ENCODE measurements at places on chromosomes 6 and 20.
A peak's percentile ranks its signal among the peaks of the same experiment; 100 is the strongest.

DNA sequence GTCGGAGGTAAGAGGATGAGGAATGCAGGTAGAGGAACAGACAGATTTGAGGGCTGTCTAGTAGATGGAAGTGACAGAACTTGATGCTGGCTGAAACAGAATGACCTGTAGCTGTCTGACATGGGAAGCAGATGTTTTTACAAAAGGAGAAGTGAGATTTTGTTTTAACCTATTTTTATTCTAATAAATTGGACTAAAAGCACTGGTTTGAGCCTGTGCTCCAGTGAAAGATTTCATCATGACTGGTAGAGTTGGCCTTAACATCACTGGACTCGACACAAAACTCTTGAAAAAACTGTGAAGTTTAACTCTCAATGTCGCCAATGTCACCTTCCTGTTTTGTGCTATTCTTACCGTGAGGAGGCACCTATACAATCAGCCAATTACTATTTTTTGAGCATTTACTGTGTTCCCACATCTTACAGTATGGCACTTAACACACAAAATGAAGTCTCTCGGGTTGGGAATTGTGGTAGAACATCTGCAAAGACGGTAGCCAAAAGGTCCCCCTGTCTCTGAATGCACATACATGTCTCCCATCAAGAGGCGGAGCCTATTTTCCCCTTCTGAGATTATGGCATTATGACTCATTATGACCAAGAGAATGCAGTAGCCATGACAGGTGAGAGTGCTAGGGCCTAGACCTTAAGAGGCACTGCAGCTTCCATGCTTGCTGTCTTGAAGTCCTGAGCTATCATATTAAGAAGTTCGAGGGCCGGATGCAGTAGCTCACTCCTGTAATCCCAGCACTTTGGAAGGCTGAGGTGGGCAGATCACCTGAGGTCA, 93.2 kb downstream of the FOXF2 start:
- H3K36me3 ChIP-seq = no peaks in the 10 kb centered on the region
- H3K4me3 ChIP-seq = no peak overlapping the region
- no peaks in the 10 kb centered on the region for H3K27me3 ChIP-seq

DNA sequence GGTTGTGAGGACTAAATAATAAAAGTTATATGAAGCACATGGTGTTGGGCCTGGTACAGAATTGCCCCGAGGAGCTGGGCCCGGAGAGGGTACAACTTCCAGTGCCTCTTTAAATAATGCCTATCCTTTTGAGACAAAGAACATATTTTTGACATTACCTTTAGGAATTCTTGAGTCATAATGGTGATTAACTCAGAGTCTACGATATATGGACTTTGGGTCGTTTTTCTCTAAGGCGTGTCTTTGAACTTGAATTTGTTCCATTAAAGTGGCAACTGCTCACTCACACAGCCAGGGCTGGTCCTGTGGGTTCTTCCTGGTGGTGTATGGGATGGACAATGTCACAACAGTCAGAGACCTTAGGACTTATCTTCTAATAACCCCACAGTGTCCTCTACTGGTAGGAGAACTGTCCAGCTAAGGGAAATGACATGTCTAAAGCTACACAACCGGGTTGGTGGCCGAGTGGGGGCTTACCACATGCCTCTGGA, 106.5 kb downstream of the CDC5L start:
- peak; percentile 80 for DNase-seq
- peak overlapping the region; percentile 12 for H3K4me3 ChIP-seq
- peaks cover 3% of the 10 kb centered on the region for H3K36me3 ChIP-seq

DNA sequence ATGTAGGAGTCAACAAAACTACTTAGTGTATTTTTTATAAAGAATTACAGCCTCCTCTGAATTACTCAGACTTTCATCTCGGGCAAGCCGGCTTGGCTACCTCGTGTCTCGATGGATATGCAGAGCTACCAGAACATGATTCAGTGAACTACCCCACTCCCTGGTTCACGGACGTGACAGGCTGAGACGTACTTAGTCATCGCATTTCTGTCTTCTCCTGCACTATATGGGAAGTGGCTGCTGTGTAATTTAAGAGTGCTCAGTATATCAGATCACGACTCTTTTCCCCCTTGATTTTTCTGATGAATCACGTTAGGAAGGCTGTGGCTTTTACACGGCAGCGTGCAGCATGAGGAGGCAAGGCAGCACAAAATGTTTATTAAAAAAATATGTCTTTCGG, 302.7 kb upstream of the ZFP64 start:
- peaks cover 3% of the 10 kb centered on the region for H3K27me3 ChIP-seq
- H3K27ac ChIP-seq = peak overlapping the region; percentile 89
- H3K4me3 ChIP-seq = peak overlapping the region; percentile 82
- DNase-seq = peak; percentile 14

DNA sequence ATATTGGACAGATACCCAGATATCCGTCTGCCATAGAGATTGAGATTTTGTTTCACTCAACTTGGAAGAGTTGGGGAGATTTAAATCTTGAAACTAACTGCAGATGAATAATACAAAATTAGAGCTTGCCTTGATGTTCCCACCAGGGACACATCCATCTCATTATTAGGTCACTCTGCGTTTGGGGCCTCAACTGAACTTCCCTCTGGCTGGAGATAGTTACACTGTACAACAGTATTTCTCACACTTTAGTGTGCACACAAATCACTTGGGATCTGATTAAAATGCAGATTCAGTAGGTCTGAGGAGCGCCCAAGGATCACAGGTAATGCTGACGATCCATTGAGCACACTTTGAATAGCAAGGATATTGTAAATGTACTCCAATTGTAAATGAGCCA, 35.0 kb upstream of the ADTRP start:
- no peak overlapping the region for H3K4me3 ChIP-seq
- peaks cover 32% of the 10 kb centered on the region for H3K4me1 ChIP-seq
- H3K27ac ChIP-seq = no peak overlapping the region
- peaks cover 3% of the 10 kb centered on the region for H3K27me3 ChIP-seq
- DNase-seq = no peak

- H3K4me3 ChIP-seq = no peak overlapping the region
- H3K4me1 ChIP-seq = no peaks in the 10 kb centered on the region
- peaks cover 31% of the 10 kb centered on the region for H3K27me3 ChIP-seq
Measured at GRCh38 chr6:44534291-44534690, 146.8 kb downstream of the CDC5L start.

- peaks cover 6% of the 10 kb centered on the region for H3K27me3 ChIP-seq
- no peak for DNase-seq
- H3K27ac ChIP-seq = no peak overlapping the region
- H3K4me1 ChIP-seq = no peaks in the 10 kb centered on the region
Measured at GRCh38 chr6:21429291-21429690, 164.3 kb upstream of the SOX4 start.

- no peaks in the 10 kb centered on the region for H3K36me3 ChIP-seq
- H3K4me1 ChIP-seq = no peaks in the 10 kb centered on the region
- no peak overlapping the region for H3K4me3 ChIP-seq
Measured at GRCh38 chr20:13953227-13953626, 37.2 kb downstream of the SEL1L2 start.

All from HFFc6 (cell line).